Stimulated activated CD8-positive, alpha-beta memory T cell treated with anti-CD3 and anti-CD28 coated beads, Interleukin-7, amount 100 ng/mL, for 1 hour (primary cell): ENCODE measurements at places on chromosomes 4 and X.

DNA sequence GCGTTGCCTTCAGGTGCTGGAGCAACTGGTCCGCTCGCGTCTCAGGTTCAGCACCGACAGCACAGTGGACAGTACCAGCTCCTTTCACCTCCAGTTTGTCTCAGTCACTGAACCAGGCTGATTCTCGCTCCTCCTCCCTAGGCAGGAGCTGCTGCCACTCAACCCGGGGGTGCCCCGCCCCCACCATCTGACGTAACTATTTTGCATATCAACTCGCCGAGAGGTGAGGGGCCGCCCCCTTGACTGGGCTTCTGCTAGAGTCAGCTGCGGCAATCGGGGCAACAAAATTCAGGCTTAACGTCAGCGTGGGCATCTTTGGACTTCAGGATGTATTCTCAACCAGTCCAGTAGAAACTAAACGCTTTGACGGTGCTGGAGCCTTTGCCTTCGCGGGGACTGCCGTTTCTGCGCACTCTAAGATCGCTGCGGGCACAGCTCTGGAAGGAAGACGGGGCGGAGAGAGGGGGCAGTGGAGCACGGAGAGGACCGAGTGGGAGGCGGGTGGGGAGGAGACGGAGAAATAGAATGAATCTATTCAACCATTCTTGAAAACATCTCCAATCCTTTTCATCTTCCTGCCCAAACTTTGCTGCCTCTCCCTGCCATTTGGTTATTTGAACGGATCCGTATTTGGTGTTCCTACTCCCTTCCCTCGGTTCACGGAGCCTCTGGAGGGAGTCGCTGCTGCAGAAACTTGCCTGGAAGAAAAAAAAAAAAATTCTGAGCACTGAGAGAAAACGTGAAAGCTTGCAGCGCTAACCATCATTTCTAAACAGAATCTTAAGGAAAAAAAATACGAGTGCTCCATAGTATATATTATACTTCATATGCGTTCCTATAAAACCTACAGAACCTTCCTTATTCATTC lies at the start of gene FSTL5:
Gene FSTL5, minus strand, starts transcription at position 109 of the 868 bp plus-strand sequence. CDS start 52,604 bp downstream, outside the sequence.
- no peak for DNase-seq

DNA sequence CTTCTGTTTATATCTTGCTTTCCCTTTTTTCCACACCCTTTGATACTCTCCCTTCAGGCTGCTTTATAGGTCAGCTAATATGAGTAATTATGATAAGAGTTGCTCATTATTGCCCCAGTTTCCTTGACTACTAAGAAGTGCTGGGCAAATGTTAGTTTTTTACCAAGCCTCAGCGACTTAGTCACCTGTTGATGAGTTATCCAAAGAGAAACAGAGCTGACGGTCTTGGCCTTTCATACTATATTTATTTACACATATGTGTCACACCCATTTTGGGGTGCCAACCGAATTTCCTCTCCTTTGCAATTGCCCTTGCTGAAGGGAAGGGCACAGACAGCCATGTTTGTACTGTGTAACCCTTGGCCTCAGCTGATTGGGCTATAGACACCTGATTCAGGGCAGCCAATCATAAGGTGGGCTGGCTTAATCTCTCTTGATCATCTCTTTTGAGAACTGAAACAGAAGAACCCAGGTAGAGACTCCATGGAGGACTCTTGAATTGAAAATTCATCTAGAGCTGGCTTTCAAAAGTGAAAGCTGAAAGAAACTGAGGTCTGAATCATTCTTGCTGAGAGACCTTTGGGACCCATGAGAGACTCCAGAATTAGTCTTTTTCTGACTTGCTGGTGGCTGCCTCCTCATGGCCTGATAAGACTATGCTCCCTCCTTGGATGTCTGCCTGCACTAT lies 111.7 kb upstream of the RPS6KA3 start:
- DNase-seq: no peak

GRCh38 chr4:30821859-30822612 lies 101.9 kb downstream of the PCDH7 start:
- no peak for DNase-seq

DNA sequence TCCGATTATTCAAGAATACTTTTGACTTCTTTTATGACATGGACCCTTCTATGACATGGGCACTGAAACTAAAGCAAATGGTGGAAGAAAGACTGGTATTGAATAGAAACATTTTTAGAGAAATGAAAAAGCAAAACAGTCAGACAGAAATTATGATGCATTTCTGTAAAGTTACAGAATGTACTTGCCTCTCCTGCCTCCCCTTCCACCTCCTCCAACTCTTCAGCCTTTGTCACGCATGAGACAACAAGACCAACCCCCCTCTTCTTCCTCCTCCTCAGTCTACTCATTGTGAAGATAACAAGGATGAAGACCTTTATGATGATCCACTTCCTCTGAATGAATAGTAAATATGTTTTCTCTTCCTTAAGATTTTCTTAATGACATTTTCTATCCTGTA lies 46.3 kb upstream of the HUWE1 start:
- no peak for DNase-seq

- no peak for DNase-seq
Observed at GRCh38 chr4:38213083-38213805, 253.0 kb downstream of the PTTG2 start.

DNA sequence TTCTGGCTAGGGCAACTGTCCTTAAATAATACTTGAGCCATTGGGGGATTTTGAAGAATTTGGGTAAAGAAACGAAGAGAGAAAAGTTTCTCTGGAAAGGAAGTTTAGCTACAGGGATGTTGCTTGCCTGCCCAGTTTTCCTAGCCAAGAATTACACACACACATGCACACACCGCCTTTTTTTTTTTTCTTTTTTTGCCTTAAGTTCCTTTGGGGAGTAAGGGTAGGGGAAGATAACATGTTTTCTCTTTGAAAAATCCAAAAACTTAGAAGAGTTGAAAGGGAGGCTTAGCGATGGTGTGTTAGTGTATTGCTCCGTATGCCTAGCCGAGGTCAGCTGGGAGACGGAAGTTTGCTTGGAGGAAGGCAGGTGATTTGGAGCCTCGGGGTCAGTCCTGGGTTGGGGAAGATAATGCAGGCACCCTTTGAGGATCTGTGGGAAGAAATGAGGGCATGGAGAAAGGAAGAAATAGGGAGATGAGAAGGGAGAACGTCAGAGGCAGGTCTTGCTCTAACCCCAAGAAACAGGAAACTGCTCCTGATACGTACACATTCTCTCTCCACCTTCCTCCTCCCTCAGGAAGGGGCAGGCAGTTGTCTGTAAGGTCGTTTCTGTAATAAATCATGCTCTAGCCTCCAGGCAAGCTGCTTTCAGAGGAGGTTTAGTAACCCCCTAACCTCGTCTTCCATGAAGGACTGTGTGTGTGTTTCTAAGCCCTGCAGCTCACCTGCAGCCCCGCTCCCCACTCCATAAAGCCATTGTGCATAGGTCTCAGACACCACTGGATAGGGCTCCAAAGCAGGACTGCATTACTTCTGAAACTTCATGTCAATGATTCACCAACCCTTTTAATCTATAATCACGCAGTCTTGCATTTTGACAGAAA lies 10.5 kb downstream of the KLF3 start:
- DNase-seq: no peak

DNA sequence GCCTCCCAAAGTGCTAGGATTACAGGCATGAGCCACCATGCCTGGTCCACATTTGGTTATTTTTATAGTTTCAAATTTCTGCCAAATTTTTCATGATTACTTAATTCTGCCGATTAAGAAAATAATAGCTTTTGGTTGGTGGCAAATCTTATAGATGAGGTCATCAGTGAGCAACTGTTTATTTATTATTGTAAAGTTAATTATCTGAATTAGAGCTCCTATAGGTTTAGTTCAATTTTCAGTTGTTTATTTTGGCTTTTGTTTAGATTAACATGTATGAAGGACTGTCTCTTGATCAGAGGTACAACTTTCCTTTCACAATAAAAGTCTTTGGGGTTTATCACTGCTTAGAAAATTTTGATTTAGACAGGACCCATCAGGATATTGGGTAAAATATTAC lies 262.2 kb downstream of the SLC7A11 start:
- no peak for DNase-seq
